MM.1S (cell line): ENCODE measurements at places on chromosomes 6 and 20.

GRCh38 chr20:7248281-7249201, 481.1 kb downstream of the BMP2 start:
- no peak for DNase-seq

DNA sequence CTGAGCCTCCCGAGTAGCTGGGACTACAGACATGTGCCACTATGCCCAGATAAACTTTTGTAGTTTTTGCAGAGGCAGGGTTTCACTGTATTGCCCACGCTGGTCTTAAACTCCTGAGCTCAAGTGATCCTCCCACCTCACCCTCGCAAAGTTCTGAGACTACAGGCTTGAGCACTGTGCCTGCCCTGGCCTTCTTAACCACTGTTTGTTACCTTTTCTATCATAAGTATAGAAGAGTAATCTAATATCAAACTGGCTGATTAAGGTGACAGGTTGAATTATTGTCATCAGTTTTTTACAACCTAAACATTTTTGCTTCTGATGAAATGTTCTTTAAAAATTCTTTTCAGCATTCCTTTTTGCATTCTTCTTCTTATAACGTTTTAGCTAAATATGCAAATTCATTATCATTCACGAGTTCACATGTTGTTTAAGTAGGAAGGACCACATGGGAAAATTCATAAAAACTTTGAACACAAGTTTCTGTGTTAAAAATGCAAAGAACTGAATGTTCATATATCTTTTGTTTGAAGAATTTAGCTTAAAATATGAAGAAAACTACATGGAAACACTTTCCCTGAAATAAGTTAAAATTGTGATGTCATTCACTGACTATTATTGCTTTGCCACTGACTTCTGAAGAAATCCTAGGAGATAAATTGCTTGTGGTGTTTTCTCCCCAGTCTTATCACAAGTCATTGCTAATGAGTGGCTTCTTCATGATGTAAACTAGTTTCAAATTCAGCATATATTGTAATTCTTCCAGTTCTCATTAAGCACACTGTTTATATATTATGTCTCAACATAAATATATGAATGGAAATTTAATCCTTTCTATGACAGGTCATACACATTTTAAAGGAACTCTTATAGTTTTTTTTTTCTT, 106.7 kb downstream of the ADGRB3 start:
- DNase-seq = no peak

DNA sequence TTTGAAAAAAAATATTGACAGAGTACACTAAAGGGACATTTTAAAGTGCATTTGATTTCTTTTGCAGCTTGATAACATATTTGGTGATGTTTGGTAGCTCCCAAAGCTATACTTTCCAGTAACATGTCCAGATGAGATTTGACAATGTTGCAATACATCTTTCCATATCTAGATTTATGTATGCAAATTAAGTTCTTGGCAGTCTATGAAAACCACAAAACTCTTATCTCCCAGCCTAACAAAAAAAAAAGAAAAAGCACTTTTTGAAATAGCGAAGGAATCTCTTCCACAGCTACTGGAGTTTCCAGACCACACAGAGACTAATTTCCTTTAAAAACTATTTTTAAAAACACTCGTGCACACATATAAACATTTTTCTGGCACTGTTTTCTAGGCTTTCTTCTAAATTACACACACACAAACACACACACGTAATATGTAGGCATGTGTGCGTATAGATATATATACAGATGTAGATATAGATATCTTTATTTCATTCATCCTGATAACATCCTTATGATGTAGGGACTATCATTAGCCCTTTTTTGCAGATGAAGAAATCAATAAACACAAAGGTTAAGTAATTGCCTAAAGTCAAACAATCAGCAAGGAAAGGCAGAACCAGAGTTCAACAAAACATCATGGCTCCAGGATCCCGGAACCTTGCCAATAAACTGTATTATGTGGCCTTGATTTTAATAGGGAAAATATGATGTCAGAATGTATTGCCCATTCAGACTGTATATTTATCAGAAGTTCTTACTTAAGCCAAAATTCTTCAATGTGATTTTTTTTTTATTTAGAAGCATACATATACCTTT, 93.3 kb downstream of the ADGRB3 start:
- no peak for DNase-seq

DNA sequence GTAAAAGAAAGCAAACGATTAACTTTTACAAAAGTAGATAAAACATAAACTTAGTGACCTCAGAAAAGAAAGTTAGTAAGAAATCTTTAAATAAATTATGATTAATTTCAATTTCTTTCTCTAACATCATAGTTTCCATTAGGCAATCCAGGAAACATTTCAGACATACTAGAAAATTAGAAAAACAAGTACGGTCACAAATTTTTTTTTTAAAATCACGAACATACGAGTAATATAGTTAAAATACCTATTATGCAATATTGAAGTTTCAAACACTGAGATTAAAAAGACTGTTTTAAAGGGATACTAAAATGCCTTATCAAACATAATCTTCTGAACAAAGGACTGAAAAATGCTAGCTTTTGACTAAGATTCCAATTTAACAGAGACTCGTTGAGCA, 26.2 kb downstream of the NOL7 start:
- DNase-seq = no peak

DNA sequence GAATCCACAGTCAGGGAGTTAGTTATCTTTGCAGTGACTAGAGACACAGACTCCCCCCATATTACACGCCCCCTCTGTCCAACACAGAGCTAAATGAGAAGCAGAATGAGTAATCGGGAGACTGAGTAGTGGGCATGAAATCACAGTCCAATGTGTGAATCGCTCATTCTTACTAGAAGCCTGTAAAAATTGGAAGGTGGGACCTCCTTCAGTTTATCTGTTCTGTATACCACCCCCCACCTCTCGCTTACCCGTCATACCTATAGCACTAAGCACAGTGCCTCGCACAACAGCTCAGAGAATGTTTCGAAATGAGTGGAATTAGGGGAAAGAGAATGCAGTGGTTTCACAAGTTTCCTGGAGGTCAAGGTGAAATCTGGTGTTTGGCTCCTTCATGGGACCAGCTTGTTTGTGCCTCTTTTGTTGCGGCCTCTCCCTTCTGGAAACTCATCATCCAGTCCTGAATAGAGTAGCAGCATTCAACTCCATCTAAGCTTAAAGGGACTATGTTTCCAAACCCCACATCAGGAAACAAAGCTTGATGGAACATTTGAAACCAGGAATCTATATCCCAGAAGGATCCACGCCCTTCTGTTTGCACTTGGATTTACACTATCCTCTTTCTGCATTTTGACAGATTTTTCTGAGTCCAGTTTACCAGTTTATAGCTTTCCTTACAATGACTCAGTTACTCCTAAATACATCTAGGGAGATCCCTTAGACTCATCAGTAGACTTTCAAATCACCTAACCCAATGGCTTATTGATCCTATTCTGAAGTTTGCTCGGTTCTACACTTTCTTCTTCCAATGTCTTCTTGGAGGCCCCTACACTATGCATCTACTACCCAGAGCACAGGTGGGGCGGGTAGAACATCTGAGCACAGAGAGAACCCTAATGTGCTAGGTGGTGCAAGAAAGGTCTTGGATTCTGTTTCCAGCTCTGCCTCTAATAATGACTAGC, 59.2 kb upstream of the PIM1 start:
- DNase-seq = no peak

GRCh38 chr6:42336431-42336830, 115.3 kb downstream of the TRERF1 start:
- DNase-seq = no peak
